Hematopoietic multipotent progenitor cell treated with erythropoietin and hydrocortisone succinate and interleukin-3 and kit ligand, for 15 days (in vitro differentiated cells): ENCODE measurements at places on chromosomes 13 and 19.

DNA sequence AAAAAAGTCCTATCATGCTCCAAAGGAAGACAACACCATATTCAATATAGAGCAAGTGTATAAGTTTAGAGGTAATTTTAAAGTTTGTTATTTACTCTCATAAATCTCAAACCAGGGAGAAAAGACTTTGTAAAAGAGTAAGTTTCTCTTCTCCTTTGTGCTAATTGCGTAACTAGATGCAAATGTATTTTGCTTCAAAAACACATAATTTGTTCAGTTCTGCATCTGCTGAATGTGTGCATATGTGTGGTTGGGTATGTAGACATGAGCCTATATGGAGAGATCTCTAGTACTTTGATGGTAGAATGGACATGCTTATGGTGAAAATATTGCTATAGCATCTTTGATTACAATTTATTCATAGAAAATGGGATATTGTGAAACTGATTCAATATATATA is 17.8 kb upstream of the MIR17HG start:
- DNase-seq: no peak

DNA sequence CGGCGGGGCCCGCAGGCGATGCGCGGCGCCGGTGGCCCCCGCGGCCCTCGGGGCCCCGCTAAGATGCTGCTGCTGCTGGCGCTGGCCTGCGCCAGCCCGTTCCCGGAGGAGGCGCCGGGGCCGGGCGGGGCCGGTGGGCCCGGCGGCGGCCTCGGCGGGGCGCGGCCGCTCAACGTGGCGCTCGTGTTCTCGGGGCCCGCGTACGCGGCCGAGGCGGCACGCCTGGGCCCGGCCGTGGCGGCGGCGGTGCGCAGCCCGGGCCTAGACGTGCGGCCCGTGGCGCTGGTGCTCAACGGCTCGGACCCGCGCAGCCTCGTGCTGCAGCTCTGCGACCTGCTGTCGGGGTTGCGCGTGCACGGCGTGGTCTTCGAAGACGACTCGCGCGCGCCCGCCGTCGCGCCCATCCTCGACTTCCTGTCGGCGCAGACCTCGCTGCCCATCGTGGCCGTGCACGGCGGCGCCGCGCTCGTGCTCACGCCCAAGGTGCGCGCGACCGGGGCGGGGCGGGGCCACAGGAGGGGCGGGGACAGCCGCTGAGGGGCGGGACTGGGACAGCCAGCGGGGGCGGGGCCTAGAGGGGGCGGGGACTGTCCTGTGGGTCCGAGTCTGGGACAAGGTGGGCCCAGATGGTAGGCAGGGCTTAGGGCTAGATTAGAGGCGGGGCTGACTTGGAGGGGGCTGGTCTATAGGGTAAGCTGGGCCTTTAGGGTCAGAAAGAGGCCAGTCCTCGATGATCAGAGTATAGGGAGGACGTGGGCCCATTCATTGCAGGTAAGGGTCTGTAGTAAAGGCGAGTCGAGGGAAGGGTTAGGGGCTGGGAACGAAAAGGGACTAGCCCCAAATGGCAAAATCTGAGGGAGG is 5.1 kb downstream of the GRIN2D start:
- DNase-seq: peak; percentile 73

- DNase-seq: peak; percentile 94
Measured at GRCh38 chr19:55598719-55599467, 424 bp downstream of the FIZ1 start.

GRCh38 chr13:98200211-98200878 is 23.3 kb upstream of the RNF113B start:
- no peak for DNase-seq

DNA sequence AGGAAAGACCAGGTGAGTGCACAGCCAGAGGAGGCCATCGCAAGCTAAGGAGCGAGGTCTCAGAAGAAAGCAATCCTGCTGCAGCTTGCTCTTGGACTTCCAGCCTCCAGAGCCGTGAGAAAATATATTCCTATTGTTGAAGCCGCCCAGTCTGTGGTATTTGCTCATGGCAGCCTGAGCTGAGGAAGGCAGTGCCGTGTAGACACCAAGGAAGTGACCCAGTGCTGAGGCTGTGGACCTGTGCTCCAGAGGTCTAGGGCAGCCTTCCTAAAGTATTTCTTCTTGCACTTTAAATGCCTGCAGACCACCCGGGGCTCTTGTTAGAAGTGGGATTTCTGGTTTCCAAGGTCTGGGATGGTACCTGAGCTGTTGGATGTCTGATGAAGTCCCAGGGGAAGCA is 158.5 kb upstream of the KL start:
- DNase-seq: no peak

GRCh38 chr13:75416327-75417011 is 65.5 kb downstream of the TBC1D4 start:
- no peak for DNase-seq

DNA sequence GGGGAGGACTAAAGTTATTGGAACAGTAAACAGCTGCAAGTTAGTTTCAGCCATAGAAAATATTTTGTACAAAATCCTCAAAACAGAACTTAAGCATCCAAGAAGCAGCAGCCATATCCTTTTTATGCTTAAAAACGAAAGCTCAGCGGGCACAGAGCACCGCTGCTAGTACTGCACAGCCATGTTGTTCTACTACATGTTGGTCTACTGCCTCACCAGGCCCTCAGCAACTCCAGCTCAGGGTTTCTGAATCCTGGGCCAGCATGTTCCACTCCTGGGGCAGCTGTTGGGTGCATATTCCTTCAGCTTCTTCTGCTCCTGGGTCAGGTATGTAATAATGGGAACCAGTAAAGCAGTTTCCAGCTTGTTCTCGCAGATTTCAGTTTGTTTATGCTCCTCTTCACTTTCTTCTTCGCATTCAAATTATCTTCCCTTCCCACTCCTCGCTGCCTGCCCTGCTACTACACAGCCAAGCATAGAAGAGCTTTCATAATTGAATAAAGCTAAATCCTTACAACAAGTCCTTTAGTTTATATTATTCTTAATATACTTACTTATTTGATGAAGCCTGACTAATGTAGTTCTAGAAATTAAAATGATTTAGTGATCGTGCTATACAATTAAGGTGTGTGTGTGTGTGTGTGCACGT is 820.5 kb upstream of the ATXN8OS start:
- no peak for DNase-seq

GRCh38 chr19:43818500-43818899 is 8.6 kb upstream of the ZNF283 start:
- DNase-seq: no peak

DNA sequence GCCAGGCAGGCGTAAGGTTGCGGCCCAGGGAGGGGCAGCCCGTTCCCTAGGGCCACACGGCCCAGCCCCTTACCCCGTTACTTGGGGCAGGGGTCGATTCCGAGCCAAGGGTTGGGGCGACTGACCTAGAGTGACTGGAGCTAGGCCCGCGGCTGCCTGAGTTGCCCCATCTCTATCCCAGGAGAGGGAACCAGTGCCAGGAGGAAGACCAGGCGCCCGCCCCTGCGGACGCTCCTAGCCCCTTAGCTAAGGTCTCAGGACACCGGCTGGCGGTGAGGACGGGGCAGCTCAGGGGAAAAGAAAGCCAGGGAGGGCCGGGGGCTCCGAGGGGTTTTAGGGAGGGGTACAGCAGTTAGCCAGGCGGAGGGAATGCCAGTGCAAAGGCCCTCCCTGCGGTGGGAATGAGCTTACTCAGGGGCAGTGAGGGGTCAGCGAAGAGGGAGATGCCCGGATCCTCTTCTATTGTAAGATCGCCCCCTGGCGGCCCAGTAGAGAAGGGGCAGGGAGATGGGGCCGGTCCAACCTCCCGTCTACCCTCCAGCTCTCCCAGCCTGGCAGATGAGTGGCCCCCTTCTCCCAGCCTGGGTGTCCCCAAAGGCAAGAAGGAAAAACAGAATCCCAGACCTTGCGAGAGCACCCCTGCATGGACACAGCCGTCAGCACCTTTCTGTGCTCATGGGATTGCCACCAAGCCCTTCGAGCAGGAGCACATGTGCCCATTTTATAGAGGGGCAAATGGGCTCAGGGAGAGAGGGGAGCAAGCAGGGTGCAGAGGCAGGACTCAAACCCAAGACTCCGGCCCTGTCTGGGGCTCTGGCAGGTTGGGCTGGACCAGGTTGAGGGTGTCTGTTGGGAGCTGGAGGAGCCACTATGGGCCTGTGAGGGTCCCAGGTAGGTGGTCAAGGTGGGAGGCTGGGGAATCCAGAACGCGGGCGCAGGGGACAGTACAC is 16.3 kb downstream of the CILP2 start:
- peak; percentile 65 for DNase-seq

DNA sequence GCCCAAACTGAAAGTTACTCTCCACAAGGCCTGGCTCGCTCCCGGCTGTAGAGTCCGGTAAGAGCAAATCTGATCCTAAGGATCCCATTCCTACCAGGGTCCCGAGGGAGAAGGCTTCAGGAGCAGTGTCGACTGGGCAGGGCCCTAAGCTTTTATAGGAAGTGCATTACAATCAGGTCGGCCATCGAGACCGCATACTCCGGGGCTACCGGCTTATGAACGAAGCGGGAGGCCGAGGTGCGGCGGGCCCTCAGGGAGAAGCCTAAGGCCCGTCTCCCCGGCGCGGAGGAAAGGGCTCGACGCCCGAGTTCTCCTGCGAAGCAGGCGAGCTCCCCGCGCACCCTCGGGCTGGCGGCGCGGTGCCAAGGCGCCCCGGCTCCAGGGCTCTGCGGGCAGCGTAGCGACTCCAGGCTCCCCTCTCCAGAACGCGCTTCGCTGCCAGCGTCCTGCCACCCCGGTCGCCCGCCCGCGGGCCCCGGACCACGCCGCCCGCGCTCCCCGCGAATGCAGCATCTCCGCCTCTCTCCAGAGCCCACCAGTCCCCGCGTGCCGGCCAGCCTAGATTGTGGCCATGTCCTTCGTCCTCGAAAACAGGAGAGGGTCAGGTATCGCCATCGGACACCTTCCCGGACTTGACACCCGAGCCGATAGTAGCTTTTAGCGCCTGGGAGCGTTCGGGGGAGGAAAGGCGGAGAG is 1.4 kb downstream of the EFNB2 start:
- no peak for DNase-seq

DNA sequence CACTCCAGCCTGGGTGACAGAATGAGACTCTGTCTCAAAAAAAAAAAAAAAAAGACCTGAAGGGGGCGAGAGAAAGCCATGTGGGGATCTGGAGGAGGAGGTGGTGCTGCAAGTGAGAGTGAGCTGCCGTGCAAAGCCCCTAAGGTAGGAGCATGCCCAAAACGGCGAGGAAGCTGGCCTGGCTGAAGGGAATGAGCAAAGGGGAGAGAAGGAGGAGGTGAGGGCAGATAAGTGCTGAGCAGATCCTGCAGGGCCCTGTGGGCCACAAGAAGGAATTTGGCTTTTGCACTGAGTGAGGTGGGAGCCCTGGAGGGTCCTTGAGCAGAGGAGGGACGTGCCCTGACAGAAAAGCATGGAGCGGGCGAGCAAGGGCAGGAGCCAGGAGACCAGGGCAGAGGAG is 19.4 kb upstream of the ADGRE5 start:
- no peak for DNase-seq

GRCh38 chr13:40986101-40986856 is 32.8 kb downstream of the ELF1 start:
- no peak for DNase-seq

DNA sequence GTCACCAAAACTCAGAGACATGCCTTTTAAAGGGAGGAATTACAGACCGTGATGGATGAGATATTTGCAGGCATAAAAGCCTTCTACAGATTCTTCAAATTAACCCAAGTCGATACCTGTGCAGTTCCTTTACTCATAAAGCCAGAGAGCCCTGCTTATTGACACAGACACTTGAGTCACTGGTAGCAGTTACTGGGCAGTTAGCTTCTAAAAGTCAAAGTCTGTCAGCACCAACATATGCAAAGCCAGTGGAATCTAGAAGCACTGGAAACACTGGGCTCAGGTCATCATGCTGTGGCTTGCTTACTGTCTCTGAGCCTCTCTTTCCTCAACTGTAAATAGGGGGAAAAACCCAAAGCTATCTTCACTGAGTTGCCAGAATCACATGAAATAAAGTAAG is 25.7 kb upstream of the LRCH1 start:
- no peak for DNase-seq

GRCh38 chr19:38395381-38396114 is 7.1 kb downstream of the SPRED3 start:
- DNase-seq: no peak

DNA sequence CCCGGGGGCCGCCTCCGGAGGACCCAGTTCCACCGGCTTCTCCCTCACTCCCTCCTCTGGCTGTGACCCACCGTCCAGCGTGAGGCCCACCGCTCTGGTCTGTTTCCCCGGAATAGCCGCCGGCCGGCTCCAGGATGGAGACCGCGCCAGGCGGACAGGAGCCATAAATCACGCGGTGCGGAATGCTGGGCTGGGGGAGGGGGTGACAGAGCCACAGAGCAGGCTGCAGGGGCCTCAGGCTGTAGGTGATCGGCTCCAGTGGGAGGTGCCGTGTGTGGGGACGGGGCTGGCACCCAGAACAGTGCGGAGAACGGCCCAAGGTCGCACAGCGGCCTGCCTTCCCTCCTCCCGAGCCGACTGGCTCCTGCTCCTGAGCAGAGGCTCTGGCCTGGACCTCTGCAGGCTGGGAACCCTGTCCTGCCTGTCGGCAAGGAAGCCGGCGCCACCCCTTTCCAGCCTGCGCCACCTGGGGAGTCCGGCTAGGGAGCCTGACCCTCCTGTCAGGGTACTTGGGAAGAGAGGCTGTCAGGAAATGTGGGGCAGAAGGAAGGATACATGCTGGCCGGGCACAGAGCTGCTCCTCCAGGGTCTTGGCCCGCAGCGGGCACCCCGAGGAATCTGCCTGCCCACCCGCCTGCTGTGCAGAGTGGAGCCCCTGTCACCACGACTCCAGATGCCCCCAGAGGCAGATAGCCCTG is 8.3 kb downstream of the PIAS4 start:
- no peak for DNase-seq

- DNase-seq: no peak
Measured at GRCh38 chr13:113793718-113794085, 34.7 kb downstream of the TMEM255B start.

DNA sequence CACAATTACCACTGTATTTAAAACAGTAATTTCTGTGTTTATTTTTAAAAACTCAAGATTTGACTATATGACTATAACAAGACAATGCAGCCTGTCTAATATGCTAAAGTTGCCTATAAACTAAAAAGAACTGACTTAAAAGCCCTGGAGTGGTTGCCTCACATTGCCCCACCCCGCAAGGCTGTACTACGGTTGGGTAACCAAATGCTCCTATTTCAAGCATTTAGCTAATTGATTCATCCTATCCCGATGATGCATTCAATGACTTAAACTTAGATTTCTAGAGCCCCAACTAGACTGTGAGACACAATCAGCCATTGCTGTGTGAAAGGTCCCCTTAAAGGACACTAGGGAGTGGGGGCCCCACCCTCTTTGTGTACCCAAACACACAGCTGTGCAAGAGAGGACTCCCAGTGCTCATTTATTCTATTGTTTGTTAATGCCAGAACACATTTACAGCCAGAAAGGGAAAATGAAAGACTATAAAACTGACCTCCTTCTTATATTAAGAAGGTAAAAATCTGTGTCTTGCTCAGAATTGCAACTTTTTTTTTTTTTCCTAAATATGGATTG is 66.9 kb downstream of the MIPEP start:
- DNase-seq: no peak
